NCI-H748 treated with DMSO at 0.1 percent for 48 hours (cell line): ENCODE measurements at places on chromosomes 2 and 18.

- DNase-seq: no peak
These were observed 338.3 kb downstream of the GULP1 start for GRCh38 chr2:188629753-188630527.

- DNase-seq: no peak
These were observed 329.7 kb downstream of the FSIP2 start for GRCh38 chr2:186068139-186068801.

DNA sequence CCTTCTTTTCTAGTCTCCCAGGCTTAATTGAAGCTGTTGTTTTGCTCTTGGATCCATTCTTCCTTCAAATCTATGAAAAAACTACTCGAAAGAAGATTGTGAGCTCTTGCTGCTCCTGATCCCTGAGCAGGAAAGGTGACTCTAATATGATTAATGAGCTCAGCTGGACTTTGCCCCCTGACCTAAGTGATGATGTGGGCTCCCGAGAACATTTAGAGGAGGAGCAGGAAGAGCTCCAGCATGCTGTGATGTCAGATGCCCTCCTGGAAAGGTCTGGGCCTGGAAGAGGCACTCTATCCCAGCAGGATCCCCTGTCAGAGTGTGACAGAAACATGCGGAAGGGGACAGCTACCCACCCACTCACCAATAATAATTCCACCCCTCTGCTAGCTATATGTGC is 117.9 kb upstream of the PELI1 start:
- no peak for DNase-seq

DNA sequence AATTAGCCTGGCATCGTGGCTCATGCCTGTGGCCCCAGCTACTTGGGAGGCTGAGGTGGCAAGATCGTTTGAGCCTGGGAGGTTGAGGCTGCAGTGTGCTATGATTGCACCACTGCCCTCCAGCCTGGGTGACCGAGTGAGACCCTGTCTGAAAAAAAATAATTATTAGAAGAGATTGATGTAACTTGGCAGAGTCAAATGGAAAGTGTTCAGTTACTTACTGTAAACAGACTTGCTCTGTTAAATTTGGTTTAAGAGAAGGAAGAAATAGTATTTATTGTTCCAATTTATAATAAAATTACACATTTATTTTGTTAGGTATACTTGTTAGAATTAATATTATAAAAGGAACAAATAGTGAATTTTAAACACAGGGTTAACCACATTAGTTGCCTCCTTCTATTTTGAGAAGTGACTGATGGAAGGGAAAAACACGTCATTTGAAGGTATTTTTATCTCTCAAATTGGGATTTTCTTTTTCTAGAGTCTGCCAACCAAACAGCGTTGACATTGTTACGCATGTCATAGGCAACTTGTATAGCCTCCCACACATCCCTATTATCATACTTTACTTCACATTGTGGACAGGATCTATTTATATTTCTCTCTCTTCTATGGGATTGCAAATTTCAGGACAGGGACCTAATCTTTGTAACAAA is 118.8 kb upstream of the B3GNT2 start:
- no peak for DNase-seq

- DNase-seq: no peak
These were observed 68.9 kb upstream of the BOD1L2 start for GRCh38 chr18:57077786-57078552.

- no peak for DNase-seq
These were observed 6.5 kb downstream of the MAP4K4 start for GRCh38 chr2:101704046-101704466.

- DNase-seq: no peak
These were observed 152.8 kb downstream of the INHBB start for GRCh38 chr2:120498576-120499394.

GRCh38 chr18:48821251-48821590 is 129.5 kb downstream of the SMAD7 start:
- DNase-seq: no peak

DNA sequence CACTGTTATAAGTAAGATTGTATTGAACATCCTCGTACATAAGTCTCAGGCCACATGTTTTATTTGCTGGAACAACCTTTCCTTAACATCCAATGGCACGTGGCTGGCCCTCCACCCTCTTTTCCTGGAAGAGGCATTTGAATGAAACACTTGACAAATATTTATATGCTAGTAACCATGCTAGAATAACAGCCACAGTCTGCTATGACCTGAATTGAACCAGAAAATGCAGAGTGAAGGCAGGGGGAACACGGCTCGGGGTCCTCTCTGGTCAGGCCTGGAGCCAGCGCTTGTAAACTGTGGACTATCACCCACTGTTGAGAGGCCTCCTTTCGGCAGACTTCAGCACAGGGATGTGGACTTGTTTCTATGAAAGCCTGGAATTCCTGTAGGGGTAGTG is 198.2 kb upstream of the COPS8 start:
- DNase-seq: no peak

- no peak for DNase-seq
These were observed 84.0 kb downstream of the MYL12B start for GRCh38 chr18:3345885-3346284.

GRCh38 chr2:32865399-32866068 is 81.2 kb upstream of the LTBP1 start:
- DNase-seq: no peak

- no peak for DNase-seq
These were observed 38.1 kb upstream of the LCLAT1 start for GRCh38 chr2:30408961-30409387.

DNA sequence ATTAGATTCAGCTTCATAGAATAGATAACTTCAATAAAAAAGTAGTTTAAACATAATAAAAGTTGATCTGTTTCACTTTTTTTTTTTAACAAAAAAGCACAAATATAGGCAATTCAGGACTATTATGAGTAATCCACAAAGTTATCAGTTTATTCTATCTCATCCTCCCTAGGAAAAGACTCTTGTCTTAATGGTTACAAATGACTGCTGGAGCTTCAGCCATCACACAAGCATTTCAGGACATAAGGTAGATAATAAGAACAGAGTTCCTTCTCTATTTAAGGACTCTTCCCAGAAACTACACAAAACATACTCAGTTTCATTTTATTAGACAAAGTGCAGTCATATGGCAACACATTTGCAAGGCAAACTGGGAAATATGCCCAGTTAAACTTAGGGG is 357.6 kb upstream of the SETBP1 start:
- DNase-seq: no peak

DNA sequence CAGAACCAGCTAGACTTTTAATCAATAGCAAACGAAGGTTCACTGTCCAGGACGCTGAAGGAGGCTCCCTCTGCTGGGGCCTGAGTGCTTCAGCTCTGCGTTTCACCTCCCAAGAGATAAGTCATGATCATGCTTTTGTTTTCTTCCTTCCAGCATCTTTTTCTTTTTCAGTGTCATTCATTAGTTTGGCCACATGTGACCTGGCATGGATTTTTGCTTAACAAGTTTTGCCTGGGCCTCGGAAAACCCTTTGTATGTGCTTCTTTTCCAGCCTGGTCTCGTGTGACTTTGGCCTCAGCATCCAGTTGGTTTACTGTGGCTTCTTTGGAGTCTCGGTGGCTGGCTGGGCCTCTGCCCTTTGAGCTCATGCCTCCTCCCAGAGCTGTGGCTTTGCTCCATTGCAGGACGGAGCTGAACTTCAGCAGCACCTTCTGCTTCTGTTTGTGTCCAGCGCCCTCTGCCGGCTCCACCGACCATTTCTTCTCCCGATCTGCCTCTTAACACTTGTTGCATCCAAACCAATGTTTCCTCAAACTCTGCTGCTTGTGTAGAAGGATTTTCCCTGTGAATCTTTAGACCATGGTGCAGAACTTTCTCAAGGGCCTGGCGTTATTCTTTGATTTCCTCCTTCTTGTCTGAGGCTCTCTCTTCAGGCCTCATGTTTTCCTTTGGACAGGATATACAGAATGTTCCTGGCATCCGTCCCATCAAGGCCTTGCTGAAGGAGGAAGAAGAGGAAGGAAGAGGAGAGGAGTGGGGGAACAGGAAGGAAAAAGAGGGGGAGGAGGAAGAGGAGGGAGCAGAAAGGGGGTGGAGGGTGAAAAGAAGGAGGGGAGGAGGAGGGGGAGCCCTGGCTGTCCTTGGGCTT is 23.6 kb upstream of the HES6 start:
- peak; percentile 45 for DNase-seq

DNA sequence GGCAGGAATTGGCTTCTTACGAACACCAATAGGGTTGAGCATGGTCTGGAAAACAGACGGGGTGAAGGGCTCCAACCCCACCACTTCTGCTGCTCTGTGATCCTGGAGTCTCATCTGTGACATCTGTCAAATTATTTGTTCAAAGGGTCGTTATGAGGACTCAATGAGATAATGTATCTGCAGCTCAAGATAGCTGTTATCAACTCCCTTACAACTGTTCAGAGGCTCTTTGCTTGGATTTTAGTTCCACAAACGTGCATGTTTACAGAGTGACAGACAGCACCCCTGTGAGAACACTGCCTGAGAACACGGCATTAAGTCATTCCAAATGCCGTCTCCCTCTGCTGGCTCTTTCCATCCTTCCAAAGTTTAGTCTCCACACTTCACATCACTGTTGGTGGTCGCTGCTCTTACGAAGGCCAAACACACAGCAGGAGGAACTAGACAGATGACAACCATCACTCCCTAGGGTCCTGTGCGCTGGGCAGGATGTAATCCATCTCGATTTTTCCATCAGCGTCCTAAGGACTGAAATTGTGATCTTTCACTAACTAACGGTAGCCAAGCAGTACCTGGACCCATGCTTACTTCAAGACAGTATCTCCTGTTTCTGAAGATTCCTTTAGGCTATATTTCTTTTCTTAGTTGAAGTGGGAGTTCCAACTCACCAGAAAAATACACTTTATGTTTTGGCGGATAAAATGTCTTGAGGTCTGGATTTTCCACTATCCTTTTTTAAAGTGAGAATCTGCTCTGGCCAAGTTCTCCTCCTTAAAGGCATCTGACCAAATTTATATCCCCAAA is 220.3 kb downstream of the ANAPC1 start:
- DNase-seq: no peak

GRCh38 chr2:100422320-100423055 is 5.0 kb upstream of the CHST10 start:
- DNase-seq: no peak

- DNase-seq: peak; percentile 43
These were observed 746 bp upstream of the POLR1B start for GRCh38 chr2:112541315-112542122.

GRCh38 chr2:44052584-44052983 is 56.8 kb upstream of the LRPPRC start:
- DNase-seq: no peak

DNA sequence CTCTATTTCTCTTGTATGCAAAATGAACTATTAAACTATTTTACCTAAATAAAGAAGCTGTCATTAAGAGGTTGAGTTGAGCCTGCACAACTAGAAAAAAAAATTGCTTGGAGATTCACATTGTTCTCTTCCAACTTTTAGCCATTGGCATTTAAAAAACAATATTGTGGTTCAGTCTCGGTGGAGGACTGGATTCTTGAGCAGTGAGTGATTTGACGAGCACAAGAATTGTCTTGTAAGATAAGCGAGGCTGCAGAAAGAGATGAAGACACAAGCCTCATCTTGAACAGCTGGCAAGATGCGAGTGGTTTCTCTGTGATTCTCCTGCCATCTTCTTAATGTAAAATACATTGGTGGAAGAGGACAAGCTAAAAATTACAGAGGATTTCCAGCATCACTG is 67.0 kb downstream of the GALR1 start:
- DNase-seq: no peak

GRCh38 chr2:195535911-195536522 is 121.0 kb upstream of the SLC39A10 start:
- no peak for DNase-seq

DNA sequence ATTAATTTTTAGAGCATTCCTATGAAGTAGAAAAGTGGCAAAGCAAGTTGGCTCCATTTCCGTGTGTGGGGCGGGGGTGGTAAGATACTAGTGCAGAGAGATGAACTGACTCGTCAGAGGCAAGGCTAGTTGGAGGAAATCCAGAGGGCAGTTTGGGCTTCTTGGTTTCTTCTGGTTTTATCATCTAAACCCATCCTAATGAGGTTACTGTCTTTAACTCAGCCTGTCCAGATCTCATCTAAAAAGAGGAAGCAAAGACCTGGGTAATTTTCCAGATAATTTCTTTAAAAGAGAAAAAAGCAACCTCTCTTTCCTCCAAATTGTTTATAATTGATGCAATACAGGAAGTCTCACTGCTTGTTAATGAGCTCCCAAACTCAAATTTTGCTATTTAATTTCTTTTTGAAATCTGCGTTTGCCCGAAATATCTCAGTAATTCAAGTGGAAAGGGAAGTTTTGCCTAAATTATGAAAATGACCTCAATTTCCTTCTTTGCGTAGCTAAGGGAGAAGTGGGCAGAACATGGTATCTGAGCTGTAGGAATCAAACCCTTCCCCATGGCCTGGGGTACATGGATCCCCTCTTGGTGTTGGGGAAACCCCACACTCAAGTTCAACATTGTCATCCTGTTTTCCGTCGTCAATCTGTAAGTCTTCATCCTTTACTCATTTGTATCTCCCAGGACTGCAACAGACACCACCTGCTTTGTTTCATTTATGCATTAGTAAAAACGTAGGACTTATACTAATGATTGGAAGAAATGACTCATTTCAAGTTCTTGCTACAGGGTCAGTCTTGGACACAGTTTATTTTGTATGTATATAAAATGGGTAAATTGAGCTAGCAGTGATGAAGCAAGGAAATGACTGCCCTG is 89.1 kb upstream of the KLF7 start:
- no peak for DNase-seq

DNA sequence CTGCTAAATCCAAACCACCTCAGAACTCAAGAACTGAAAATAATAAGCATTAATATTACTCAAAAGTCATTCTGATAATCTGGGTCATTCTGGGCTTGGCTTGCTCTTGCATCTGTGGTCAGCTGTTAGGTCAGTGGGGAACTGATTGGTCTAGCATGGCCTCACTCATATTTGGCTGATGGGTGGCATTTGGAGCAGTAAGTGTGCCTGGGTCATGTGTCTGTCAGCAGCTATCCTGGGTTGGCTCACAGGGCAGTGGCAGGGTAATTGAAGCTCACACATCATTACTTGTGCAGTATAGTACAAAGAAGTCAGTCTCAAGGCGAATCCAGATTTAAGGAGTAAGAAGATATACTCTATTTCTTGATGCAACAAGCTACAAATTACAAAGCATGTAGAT is 9.6 kb downstream of the RPL37A start:
- DNase-seq: no peak

DNA sequence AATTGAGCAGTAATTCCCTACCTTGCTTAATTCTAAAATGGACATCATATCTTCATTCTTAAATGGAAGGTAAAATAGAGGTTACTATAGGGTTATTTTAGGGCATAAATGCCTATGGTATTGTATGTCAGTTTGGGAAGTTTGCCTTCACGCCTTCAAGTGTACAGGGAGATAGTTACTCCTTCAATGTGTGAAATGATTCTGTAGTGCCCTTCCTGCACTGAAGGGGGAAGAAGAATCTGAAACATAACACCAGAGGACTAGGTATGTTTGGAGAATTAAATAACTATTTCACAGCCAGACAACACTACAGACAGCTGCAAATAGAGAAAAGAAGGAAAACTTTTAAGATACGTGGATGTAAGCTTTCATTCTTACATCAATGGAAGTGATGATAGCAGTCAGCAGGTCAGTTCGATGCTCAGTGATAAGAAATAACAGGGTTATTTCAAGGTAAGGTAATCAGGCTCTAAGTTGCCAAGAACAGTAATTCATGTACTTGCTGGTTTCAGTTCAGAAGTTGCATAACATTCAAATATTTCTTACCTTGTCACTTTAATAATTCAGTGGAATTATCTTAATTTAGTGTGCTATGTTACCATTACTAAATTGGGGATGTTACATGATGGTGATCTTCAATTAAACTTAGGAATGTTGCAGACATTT is 4.0 kb downstream of the PKP4 start:
- DNase-seq: no peak

- DNase-seq: no peak
These were observed 5.8 kb upstream of the MTA3 start for GRCh38 chr2:42562474-42563144.
